NCI-H774 (cell line): ENCODE measurements at places on chromosomes 11 and 22.

DNA sequence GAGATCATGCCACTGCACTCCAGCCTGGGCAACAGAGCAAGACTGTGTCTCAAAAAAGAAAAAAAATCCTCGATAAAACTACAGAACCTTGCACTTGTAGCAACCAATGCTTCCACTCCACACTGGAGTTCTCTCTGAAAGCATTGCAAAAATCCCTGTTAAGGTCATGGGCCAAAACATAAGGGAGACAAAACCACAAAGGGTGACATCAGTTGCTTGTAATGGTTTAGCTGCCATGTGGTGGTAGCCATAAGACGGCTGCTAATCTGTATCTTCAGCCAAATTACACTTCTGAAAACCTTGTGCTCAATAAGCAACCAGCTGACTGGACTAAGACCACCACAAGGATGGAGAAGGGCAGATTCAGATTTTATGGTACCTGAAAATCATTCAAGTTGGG, 20.6 kb upstream of the TPH1 start:
- no peak for DNase-seq

DNA sequence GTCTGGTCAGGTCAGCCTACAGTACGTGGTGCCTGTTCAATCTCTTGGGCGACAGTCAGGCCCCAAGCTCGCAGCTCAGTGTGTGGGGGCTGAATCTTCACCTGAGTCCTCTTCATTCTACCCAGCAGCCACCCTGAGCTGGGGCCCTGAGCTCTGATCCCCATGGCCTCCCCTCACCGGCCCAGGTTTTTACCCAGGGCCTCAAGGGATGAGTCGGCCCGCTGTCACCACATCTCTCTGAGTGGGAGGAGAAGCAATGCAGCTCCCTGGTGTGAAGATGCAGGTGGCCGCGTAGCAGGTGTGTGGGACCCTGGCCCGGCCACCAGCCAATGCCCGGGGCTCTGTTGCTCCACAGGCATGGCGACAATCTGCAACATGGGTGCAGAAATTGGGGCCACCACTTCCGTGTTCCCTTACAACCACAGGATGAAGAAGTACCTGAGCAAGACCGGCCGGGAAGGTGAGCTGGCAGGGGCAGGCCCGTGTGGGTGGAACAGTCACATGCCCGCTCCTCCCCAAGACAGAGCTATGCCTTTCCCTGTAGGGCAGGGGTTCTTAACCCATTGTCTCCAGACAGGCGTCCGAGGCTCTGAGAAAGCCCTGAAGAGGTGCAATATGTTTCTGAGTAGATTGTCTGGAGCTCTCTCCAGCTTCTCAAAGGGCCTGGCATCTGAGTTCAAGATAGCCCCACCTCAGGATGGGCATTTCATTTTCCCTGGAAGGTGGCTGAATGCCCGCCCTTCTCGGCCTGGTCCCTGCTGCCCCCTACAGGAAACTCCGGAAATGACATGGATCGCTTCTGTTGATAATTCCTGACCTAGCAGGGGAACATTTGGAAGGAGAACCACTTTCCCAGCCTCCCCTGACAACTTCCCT, 26.9 kb downstream of the POLR3H start:
- DNase-seq, result no peak

DNA sequence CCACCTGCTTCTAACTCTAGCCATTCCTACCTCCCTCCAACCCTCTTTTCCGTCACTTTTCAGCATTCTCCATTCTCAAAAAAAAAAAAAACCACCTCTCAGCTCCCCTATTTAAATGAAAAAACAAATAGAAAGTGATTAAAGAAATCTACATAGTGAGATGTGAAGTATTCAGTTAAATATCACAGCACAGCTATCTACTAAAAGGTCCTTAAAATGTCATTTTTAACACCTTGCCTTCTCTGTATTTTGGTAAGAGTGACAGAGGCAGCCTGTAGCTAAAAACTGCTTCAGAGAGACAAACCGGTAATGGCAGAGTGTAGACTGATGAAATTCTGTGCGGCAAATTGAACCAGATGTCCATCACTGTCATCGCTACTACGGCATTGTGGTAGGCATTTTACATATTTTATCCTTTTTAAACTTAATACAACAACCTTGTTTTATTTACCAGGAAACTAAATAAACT, 346 bp upstream of the ALG9 start:
- DNase-seq, result no peak

GRCh38 chr11:134578807-134579723, 167.0 kb upstream of the B3GAT1 start:
- DNase-seq, result no peak

- DNase-seq, result no peak
Observed at GRCh38 chr11:60923326-60923725, 934 bp upstream of the TMEM132A start.

- peak; percentile 47 for DNase-seq
Observed at GRCh38 chr11:36258730-36259360, 30.4 kb downstream of the COMMD9 start.

DNA sequence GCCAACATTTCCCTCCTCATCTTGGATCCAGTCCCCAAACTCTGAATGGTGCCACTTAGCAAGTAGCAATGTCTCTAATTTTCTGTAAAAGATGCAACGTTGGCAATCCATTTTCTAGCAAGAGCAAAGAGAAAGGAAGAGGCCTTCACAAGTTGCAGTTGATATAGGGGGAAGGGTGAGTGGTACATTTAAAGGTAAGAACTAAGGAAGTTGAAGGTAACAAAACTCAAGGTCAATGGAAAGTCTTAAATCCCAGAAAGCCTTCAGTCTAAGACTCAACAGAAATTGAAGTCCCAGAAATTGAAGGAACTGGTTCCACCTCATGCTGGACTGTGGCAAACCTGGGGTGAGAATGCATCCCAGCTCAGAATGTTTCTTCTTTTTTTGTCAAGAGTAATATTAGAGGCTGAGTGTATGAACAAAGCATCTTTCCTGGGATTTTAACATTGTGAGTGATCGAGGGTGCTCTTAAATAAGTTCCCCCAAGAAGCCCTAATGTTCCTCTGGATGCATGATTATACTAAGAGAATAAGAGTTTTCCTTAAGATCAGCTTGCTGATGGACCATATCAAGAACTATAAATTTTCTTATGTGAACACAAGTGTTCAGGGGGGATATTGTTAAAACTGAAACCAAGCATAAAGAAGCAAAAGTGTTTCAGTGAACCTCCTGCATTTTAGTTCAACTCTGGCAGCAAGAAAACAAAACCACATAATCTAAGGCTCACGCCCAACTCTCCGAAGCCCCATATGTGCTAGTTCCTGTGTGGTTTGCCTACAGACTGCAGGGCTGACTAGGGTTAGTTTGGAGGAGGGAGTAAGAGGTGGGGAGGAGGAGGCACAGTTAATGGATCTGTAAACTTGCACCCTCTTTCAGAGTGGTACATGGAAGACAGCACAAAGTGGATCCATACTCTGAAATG, at the start of gene GRAP2:
Gene GRAP2, plus strand, starts transcription at position 779 of the 922 bp plus-strand sequence. CDS start 46,023 bp downstream, outside the sequence.
- no peak for DNase-seq

- DNase-seq, result no peak
Observed at GRCh38 chr11:108019870-108020540, 11.3 kb downstream of the CUL5 start.

- DNase-seq, result no peak
Observed at GRCh38 chr11:84234011-84234410, 947.8 kb upstream of the CCDC90B start.

DNA sequence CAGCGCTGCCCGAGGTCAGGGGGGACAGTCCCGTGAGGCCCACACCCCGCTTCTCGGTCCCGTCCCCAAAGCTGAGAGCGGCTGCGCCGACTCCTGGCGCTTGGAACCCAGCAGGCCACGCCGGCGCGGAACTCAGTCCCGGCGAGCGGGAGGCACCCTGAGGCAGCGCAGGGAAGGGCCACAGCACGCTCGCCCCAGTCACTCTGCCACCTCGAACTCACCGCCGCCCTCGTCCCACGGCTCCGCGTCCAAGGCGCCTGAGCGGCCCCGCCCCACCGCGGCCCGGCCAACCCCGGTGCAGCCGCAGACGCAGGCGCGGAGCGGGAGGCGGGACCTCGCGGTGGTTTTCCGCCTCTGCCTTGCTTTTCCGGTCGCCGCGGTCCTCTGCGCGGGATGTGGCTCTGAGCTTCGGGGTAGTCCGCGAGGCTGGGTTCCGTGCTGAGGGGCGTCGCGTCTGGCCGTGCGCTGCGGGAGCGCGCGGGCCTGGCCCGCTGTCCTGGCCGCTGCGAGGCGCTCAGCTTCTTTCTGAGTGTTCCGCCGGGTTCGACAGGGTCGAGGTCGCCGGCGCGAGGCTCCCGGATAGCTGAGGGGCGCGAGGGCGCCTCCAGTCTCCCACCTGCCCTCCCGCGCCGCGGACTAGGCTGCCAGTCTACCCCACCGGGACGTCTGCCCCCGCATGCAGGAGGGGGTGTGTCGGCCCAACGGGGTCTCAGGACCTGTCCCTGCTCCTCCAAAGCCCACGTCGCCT, at the start of gene CDPF1:
Gene CDPF1, minus strand, starts transcription at position 259 of the 748 bp plus-strand sequence. CDS start 2,009 bp downstream, outside the sequence.
- DNase-seq, result peak; percentile 61

DNA sequence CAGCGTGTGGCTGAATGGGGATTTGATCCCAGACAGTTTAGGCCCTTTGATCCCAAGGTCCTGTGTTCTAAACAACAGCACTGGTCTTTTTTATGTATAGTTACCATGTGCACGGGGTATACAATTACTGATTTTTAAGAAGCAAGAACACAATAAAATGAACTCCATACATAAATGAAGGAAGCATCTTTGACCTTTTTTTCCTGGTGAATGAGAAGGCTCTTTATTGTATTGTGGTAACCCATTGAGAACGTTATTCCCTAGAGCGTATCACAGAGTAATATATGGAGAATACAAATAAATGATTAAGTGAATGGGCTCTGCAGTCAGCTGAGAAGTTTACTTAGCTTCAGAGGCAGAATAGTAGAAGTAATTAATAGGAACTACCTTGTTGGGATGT, 563.6 kb downstream of the NTM start:
- no peak for DNase-seq

DNA sequence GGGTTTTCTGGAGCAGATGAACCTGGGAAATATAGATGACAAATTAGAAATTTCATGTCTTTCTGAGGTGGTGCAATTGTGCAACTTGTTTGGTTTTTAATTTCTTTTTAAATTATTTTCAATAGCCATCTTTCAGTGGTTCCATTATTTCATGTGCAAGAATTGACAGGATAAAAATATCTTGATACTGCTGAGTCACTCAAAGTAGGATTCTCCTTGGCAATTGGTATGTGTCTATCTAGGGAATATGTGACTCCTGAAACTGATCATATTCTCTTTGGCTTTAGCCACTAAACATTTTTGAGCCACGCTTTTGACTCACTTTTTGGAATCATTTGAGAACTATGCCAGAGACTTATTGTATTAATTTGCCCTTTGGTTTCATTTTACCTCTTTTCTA, 331.5 kb downstream of the KCNA4 start:
- no peak for DNase-seq

GRCh38 chr11:74370123-74370522, 28.1 kb downstream of the PGM2L1 start:
- no peak for DNase-seq

DNA sequence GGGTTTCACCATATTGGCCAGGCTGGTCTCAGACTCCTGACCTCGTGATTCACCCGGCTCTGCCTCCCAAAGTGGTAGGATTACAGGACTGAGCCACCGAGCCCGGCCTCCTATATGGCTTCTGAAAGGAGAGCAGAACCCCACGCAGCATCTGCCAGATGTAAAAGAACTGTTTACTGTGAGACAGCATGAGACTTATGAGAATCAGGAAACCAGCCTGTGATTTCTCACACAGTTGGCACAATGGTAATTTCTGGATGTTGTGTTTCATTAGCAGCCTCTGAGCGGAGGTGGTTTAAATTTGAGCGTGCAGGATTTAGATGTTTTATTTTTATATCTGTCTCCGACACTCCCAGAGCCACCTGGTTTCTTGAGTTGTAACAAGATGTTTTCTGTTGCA, 33.8 kb downstream of the CEP164 start:
- DNase-seq, result no peak

- no peak for DNase-seq
Observed at GRCh38 chr11:217704-218103, 10.2 kb downstream of the RIC8A start.

- peak; percentile 81 for DNase-seq
Observed at GRCh38 chr11:9506489-9507276, 45.9 kb downstream of the ZNF143 start.

GRCh38 chr11:19176629-19177186, 25.1 kb downstream of the CSRP3 start:
- DNase-seq, result no peak

DNA sequence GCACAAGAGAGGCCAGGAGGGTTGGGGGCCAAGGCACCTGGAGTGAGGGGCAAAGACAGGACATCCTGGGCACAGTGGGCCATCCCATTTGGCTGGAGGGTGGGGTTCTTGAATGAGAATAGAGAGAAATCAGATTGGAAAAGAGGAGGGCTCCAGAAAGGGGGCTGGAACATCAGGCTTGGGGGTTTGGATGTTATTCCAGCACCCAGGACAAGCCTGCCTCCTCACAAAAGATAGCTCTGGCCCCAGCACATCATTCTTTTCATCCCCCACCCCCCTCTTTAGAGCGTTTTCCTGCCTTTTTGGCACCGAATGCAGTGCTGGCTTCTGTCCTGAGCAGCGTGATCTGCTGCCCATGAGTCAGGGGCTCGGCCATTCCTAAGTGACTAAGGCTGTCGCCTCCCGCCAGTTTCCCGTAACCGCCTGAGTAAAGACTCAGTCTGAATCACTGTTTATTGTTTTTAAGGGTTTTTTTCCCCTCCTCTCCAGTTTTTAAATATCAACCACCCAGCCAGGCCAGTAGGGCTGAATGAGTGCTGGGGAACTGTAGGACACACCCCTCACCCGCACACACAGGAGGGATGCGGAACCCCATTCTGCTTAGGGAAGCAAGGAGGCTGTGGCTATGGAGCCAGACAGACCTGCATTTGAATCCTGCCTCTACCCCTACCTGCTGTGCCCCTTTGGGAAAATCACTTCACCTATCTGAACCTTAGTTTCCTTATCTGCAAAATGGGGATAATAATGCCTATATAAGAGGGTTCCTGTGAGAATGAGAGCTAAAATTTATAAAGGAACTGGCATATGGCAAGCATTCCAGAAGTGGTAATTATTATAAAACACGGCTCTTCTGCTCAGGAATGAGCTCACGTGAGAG, 32.4 kb upstream of the NAV2 start:
- DNase-seq, result no peak

GRCh38 chr11:965206-965775, 39.6 kb downstream of the AP2A2 start:
- DNase-seq, result no peak

- no peak for DNase-seq
Observed at GRCh38 chr11:5247472-5248192, 2.0 kb downstream of the HBG1 start.

DNA sequence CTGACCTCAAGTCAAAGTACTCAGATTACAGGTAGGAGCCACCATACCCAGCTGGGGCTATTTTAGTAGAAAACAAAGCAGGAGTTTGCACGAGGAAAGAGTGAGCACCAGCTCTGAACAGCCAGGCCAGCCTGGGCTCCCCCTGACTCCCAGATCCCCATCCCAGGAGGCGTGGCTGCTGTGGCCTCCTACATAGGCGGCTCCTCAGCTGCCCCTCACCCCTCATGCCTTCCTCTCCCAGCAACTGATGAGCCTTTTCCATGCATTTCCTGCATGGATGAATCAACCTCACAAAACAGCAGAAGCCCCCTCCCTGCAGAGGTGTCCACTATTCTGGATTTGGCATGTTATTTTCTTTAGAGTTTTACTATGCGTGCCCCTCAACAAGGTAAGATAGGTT, 10.5 kb upstream of the FLRT1 start:
- no peak for DNase-seq

GRCh38 chr11:115080923-115081680, 402.8 kb downstream of the NXPE2 start:
- DNase-seq, result no peak

GRCh38 chr11:109785714-109786113, 307.5 kb upstream of the ZC3H12C start:
- DNase-seq, result no peak

GRCh38 chr22:38921120-38921519, 36.3 kb upstream of the APOBEC3A start:
- DNase-seq, result peak; percentile 5

- no peak for DNase-seq
Observed at GRCh38 chr22:29726512-29727130, 6.8 kb downstream of the CABP7 start.
